ENCODE measurements at places on chromosomes 6 and 20.

DNA sequence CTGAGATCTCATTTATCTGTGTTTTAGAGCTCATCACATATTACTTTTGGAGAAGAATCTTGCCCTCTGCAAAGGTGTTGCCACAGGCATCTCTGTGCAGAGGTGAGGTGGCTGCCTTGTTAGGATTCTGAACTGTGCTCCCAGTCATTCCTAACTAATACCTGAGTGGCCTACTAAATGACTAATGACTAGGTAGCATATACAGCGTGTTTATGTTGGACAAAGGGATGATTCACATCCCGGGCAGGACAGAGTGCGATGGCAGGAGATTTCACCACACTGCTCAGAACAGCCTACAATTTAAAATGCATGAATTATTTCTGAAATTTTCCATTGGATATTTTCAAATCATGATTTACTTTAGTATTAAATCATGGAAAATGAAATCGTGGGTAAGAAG, 23.1 kb upstream of the CGA start:
- no peak for DNase-seq

DNA sequence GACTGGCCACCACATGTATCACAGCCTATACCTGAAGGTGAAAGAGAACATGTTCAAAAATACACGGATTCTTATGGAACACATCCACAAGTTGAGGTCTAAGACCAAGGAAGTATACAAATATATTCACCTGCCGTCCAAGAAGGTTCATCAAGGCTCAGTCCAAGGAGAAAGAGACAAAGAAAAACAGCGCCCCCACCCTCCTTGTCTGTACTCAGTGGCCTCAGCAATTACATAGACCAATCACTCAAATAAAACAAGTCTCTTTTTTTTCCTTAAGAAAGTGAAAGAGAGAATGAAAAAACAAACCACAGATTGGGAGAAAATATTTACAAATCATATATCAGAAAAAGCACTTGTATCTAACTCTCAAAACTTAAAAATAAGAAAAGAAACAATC, 19.5 kb downstream of the CPXM1 start:
- DNase-seq = no peak

- no peak for DNase-seq
Observed at GRCh38 chr20:54176610-54177009, 2.8 kb upstream of the CYP24A1 start.

GRCh38 chr6:135159531-135159930, 21.6 kb upstream of the MYB start:
- DNase-seq = no peak

DNA sequence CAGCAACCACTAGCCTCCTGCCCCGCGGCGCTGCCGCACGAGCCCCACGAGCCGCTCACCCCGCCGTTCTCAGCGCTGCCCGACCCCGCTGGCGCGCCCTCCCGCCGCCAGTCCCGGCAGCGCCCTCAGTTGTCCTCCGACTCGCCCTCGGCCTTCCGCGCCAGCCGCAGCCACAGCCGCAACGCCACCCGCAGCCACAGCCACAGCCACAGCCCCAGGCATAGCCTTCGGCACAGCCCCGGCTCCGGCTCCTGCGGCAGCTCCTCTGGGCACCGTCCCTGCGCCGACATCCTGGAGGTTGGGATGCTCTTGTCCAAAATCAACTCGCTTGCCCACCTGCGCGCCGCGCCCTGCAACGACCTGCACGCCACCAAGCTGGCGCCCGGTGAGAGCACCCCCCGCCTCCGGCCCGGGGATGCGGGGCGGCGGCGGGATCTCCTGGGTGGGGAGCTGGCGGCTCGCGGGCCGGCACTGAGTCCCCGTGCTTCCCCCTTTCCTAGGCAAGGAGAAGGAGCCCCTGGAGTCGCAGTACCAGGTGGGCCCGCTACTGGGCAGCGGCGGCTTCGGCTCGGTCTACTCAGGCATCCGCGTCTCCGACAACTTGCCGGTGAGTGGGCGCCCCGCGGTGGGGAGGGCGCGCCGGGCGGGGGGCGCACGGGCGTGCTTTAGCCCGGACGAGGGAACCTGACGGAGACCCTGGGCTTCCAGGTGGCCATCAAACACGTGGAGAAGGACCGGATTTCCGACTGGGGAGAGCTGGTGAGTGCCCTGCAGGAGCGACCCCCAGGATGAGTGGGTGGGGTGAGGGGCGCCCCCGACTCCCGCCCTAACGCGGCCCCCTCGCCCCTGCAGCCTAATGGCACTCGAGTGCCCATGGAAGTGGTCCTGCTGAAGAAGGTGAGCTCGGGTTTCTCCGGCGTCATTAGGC, 585 bp downstream of the PIM1 start:
- peak; percentile 77 for DNase-seq

DNA sequence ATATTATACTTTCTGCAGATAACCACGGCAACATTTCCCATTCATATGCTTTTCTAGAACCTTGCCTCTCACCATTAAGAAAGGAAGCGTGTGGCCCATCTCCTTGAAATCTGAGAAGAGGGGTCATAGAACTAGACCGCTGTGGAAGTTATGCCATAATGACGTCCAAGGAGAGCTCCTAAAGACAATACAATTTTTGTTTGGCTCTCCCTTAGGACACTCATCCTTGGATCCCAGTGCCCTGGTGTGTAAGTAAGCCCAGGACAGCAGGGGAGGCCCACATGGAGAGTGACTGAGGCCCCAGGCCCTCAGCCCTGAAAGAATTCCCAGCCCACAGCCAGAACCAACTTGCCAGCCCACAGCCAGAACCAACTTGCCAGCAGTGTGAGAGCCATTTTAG, 379.6 kb downstream of the FOXA2 start:
- DNase-seq = no peak

- no peak for DNase-seq
Observed at GRCh38 chr6:28569748-28570147, 44.1 kb downstream of the GPX5 start.

DNA sequence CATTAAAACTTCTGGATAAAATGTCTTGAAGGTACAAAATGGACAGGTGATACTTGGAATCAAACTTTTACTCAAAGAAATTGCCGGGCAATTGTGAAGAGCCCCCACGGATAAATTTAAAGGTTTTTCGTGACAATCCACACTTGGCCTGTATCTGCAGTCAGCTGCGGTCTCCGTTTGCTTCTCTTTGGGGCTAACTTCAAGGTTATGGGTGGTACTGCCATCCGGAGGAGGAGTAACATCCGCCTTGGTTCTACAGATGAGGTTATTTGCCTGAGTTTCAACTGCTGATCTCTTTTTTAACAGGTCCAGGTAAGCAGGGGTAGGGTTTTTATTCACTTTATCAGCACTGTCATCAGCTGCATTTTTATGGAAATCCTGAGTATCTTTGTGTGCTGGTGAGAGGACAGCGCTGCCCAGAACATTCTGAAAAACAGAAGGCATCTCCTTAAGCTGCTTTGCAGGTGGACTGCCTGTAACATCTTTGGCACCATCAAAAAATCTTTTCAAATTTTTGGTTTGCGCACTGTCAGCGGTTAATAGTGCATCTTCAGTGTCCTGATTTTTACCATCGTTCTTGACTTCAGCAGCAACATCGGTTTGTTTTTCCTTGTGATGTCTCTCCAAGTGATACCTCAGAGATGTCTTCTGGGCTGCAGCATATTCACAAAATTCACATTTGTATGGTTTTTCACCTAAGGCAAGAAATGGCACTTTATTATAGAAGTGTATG, 16.9 kb downstream of the ZNF217 start:
- DNase-seq = no peak

- no peak for DNase-seq
Observed at GRCh38 chr6:4653141-4653540, 123.1 kb upstream of the CDYL start.

- no peak for DNase-seq
Observed at GRCh38 chr20:38166703-38167233, 1.7 kb upstream of the TGM2 start.

DNA sequence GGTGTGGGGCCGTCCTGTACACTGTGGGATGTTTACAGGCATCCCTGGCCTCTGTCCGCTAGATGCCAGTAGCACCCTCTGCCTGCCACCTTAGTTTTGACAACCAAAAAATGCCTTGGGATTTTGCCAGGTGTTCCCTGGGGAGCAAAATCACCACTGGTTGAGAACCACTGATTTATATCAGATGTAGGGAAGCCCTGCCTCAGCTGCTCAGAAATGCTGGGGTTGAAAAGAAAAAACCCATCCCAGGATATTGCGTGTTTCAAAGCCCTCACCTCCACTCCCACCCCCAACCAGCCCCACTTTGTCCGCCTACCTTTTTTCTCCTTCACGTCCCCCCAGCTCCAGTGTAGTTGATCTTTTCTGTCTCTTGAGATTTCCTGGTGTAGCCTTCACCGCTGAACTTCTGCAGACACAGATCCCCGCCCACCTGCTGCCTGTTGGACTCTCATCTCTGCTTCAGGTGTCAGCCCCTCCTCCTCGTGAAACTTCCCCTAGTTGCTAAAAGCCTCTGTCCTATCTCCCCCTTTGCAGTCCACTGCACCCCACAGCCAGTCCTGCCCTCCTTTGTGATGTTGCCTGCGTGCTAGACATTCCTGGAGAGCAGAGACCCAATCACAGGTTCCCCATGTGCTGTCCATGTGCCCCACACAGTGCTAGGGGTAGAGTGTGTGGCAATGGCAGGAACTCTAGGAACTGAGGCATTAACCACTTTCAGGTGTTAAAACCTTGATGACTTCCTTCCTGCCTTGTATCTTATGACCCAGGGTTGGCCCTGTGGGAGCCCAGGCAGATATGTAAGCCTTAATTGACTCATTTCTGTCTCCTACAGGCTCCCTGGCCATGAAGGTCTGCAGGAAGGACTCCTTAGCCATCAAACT, 98.9 kb downstream of the TBC1D7 start:
- DNase-seq = no peak

GRCh38 chr6:121767211-121767610, 331.8 kb downstream of the GJA1 start:
- no peak for DNase-seq

GRCh38 chr6:40506954-40507353, 80.2 kb downstream of the LRFN2 start:
- DNase-seq = no peak

DNA sequence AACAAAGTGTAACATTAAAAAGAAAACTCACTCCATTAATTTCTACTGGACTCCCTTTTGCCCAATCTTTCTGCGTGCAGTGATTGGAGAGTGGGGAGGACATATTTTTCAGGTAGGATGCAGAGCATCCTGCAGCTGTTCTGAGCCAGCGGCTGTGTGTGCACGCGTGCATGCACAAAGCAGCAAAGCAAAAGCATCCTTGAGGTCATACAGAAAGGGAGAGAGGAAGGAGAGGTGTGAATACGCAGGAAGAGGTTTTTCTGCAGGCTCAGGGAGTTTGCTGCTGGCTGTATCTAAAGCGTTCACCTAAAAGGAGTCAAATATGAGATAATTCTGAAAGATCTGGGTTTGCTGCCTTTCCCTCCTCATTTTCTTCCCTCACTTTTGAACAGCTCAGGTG, 108.4 kb downstream of the HUS1B start:
- no peak for DNase-seq

GRCh38 chr6:40743226-40743625, 156.1 kb upstream of the LRFN2 start:
- DNase-seq = no peak

DNA sequence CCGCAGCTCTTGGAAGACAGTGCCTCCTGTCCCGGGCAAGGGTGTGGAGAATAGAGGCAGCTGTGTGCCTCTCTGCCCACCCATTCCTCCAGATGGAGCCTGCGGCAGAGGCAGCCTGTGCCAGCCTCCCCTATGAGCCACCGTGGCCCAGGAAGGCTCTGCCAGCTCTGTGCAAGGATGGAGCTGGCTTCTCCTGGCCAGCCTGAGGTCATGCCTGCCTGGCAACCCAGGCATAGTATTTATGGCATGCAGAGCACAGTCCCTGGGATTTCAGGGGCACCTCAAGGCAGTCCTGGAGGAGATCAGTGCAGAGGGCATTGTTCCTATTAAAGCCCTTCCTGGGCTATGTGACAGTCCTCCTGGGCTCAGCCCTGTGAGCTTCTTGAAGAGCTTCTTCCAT, 1.5 kb downstream of the EPB41L1 start:
- DNase-seq = no peak

GRCh38 chr6:126685182-126685581, 345.3 kb downstream of the CENPW start:
- DNase-seq = no peak

DNA sequence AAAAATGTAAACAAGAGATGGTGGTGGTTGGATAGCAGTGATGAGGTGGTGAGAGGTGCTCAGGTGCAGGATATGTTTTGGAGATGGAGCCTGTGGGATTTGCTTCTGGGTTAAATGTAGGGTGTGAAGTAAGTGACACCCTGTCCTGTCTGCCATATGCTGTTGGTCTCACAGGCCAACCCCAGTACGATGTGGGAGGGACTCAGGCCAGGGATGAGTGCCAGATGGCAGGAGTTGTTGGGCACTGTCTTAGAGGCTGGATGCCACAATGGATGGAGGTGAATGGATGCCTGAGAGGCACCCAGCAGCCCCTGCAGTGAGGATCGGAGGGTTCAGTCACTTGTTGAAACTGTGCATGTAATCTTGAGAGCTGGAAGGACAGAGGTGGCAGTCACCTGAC, 259.3 kb downstream of the NRN1 start:
- DNase-seq = no peak

GRCh38 chr6:52333840-52334200, 28.1 kb upstream of the PAQR8 start:
- no peak for DNase-seq
